ENCODE measurements at places on chromosomes 3 and 15. TPM values are rescaled to one million over a fixed set of nuclear protein-coding genes. Genes with fewer than 3 reads are reported as not detected.
A peak's percentile ranks its signal among the peaks of the same experiment; 100 is the strongest.

ADCY5 gene
- not detected for total RNA-seq

SLC28A2 gene
- total RNA-seq, result not detected

HYAL1 gene
- total RNA-seq, result 0.29 TPM

DNA sequence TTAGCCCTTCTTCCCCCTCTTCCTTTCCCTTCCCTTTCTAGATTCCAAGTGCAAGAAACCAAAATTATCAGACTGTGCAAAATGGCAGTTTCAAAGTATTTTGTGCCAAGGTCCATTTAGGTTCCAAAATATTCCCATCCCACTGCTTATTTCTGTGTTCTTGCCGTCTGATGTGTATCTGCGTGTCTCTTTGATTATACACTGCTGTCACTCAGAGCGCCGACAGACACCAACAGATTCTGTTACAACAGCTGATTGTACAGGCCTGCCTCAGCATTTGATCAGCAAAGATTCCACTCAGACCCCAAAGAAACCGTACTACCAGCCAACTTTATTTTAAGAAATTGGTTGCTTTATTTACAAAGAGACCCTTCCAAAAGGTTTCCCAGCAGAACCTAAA is 225.6 kb upstream of the SATB1 start:
- no peak for ATAC-seq

DNA sequence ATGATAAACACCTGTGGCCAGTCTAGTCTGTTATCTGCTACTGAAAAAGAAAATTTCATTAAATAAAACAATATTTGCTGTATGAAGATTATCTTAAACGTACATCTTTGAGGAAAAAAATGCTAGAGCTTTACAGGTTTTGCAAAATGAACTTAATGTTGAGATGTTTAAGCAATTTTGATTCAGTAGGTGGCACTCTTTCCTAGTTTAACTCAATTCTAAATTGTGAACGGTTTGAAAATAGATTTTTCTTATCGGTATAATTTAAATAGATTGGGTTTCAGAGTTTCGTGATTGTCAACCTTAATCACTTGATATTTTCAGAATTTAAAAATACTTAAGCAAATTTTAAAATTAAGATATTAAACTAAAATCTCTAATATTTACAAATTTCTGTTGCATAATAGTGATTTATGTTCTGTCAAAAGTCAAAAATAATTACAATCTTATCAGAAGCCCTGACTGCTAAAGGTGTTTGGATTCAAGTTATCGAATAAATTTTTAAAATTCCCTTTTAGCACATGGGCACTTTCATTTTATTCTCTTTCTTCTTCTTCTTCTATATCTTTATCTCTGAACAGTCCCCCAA is 7.0 kb upstream of the RNF111 start:
- ATAC-seq, result no peak

- ATAC-seq, result no peak
Observed at GRCh38 chr3:63295806-63296205, 17.7 kb downstream of the SYNPR start.

- no peak for ATAC-seq
Observed at GRCh38 chr15:42729409-42729808, 7.5 kb downstream of the CDAN1 start.

DNA sequence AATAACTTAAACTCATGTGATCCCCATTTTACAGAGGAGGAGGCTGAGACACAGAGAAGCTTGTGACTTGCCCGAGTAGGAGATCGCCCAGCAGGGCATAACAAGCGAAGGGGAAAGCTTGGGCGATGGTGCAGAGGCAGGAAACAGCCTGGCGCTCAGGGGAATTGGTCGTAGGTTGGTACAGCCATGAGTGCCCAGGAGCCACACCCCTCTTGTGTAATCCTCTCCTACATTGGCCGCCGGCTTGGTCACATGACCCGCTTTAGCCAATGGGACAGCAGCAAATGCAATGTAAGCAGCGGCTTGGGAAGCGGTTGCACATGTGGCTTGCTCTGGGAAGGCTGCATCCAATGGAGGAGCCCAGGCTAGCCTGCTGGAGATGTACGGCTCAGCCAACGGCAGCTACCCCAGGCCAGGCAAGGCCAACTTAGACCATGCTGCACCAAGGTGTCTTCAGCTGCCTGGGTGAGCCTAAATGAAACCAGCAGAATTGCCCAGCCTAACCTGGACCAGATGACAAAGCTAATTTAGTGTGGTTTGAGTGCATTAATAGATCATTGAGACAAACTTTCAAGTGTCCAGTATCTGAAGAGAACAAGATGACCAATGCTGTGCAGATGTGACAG is 50.3 kb upstream of the SLC6A6 start:
- ATAC-seq, result peak; percentile 26

- no peak for ATAC-seq
Observed at GRCh38 chr15:83205725-83206324, 1.8 kb downstream of the HDGFL3 start.

DNA sequence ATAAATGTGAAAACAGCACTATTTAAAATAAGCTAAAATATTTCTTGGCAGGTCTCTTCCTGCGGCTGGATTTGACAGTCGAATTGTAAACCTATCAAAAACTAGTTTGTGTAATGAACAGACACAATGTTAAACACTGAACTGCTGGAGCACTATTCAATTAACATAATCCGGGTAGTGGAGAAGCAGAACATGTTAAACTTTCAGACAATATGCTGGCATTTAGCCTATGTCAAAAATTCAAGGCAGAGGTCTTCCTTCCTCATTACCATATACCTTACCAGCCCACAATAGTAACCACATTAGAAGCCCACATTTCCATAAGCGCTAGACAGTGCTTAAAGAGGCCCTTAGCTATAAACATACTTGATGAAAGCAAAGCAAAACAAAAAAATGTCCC is 1042.9 kb downstream of the ROBO1 start:
- no peak for ATAC-seq

Measured in activated T-helper 17 cell treated with anti-CD3 and anti-CD28 coated beads, Interleukin-2, amount 50 U/mL, for 72 hours (primary cell).